NCI-H187 treated with DMSO at 0.1 percent for 48 hours (cell line): ENCODE measurements at places on chromosomes 3 and 15.

DNA sequence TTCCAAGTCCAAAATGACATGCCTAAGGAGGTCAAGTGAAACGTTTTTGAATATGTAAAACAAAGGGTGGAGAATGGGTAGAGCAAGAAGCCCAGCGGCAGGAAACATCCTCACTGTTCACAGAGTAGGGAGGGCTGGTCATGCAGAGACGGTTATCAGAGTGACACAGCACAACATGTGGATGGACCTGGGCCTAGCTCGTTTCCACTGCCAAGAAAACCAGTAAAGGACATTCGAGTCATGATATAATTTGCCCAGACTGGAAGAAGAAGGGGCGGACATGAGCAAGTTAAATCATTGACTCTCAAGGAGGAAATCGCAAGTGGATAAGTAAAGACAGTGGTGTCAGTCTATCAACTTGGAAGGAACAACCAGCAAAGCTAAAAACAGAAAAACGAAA is 89.3 kb downstream of the LRIG1 start:
- DNase-seq, result no peak

DNA sequence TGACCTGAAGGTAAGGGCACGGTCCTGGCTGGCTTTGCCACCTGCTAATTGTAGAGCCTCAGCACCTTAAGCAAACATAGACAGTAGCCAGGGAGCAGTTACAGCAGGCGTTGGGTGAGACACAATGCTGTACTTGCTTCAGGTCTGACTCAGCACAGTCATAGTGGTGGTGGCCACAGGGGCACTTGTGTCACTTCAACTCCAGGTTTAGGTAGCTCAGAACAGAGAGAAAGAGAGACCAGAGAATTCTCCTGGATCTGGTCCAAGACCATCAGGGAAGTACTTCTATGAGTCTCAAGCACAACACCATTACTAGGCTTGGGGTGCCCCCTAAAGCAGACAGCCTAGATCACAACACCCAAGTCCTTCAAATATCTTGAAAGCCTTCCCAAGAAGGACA is 204.4 kb downstream of the OTOL1 start:
- DNase-seq, result no peak

DNA sequence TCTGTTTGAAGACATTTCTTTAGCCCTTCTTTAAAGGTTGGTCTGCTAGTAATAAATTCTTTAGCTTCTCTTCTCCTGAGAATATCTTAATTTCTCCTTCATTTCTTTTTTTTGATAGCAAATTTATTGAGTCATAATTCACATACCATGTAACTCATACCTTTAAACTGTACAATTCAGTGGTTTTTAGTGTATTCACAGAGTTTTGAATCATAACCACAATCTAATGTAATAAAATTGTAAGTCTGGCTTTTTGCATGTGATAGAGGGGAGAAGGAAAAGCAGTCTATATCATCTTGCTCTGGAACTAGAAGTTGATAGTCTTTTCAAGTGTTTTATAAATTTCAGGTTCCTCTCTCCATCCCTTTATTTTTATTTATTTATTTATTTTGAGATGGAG is 81.3 kb downstream of the APBA2 start:
- DNase-seq, result no peak

- DNase-seq, result no peak
Measured at GRCh38 chr3:149528340-149528650, 53.8 kb downstream of the TM4SF4 start.

- no peak for DNase-seq
Measured at GRCh38 chr3:49427586-49427985, 1.5 kb downstream of the NICN1 start.

DNA sequence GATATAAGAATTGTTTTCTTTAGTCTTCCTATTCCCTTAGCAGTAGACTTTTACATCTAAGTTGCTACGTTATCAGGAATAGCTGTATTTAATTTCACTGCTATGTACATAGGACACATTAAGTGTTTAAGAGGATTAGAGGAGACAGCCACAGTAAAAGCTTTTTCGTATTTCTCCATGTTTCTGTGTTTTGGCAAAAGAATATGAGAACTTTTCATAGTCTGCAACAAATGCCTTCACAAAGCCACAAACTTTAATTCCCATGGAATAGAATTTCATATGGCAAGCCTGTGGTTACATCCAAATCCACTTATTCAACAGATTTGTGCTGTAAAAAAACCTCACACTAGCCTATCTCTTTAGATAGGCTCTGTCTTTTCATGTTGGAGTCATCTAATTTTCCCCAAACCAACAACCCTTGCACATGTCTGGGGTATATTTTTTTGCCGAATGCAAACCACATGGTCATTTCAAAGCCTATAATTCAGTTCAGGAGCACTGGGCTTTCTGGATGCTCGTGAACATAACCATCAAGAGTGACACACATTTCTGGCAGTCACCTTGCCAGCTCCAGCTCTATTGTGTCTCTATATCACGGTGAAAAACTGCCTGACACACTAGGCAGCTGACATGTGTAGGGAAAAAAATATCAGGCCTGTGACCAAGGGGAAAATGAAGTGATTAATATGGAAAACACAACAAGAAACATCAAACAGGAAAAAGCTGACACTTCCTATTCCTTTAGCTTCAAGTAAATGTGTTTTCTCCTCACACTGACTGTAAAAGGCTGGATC is 19.2 kb downstream of the PLD1 start:
- DNase-seq, result no peak

- peak; percentile 29 for DNase-seq
Measured at GRCh38 chr15:100670505-100671021, 68.2 kb downstream of the ASB7 start.

DNA sequence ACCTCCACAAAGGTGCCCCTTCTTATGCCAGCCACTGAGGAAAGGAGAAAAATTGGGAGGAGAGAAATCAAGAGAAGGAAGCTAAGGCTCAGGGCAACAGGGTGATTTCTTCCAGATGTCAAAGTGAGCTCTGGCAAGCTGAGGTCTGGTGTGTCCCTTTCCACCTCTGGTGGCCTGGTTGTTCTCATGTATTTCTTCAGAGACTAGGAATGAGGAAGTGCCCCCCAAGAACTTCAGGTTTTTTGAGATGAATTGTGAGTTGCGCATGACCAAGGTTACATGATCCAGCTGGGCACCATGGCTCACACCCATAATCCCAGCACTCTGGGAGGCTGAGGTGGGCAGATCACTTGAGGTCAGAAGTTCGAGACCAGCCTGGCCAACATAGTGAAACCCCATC is 5.6 kb downstream of the RAB6B start:
- DNase-seq, result no peak

DNA sequence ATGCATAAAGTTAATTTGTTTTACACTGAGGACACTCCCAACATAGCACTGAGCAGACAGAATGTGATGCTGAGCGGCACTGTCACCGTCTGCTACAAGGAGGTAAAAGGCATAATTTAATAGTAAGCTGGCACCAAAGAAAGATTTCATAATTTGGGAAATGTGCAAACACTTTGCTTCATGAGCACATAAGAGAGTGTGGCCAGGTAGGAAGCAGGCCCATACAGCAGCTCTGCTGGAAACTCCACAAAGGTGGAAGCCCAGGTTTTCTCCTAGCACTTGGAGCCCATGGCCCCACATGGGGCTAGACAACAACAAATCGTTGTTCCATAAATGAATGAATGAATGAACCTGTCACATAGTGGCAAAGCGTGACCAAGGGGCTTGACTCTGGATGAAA is 68.5 kb upstream of the CACNA2D3 start:
- DNase-seq, result no peak

GRCh38 chr3:56076746-56077145 is 391.5 kb downstream of the ERC2 start:
- no peak for DNase-seq

- DNase-seq, result no peak
Measured at GRCh38 chr3:188180114-188180513, 26.2 kb downstream of the LPP start.

DNA sequence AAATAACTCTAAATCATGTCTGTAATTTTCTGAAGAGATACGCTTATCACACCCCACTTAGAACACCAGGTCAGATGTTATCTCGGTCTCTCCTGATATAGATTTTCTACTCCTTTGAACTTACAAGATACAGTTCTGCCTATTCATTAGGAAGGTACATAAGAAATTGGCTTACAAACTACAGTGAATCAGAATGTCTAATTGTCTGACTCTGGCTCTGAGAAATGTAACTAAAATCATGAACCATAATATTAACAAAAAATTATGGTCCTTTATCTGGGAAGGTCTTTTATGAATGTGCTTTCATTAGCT is 235.2 kb downstream of the SUCLG2 start:
- DNase-seq, result no peak

DNA sequence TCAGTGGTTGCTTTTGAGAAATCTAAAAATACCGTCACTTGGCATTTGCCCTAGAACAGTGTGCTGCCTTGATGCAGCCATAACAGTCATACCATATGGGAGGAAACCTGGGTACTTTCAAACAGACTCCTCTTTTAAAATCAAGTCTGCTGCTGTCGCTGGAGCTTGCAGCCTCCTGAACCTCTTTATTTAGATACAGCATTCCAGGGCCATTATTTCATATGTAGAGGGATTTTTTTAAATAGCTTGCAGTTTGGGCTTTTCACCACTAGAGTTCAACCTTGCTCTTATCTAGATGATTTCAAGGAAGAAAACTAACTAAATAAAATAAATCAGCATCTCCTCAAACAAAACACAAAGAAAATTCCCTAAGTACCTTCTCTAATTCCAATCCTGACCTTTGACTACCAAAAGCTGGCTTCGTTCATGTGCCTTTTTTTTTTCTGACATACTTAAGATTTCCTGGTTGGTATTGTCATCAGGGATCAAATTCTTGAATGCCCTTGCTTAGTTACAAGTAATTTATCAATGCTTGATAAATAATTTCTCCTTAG is 111.6 kb downstream of the KBTBD8 start:
- no peak for DNase-seq

DNA sequence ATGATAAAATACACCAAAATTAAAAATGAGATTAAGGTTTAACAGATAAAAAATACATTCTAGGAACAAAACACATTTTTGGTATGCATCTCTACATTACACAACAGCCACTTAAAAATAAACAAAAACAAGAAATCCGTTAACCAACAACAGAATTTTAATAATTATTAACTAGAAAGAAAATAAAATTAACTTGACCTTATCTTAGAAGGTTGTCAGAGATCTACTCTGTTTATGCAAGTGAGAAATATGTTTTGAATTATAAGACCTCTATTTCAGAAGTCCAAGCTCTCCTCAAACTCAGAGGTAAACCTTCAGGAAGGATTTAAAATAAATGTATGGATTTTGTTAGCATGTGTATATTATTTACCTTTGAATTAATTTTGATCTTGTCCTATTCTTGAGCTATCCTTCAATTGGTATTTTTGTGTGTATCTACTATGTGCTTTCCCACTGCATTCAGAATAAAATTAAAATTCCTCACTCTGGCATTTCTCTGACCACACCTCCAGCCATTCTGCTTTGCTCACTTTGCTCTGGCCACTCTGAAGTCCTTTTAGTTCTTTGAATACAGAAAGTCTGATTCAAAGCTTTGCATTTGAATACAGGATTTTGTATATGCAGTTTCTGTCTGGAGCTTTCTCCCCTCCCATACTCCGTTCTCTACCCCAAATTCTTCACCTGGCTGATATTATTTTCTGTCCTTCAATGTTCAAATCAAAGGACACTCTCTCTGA is 352.0 kb downstream of the ZBTB20 start:
- DNase-seq, result no peak

GRCh38 chr3:9875448-9875847 is 4.6 kb downstream of the CIDEC start:
- no peak for DNase-seq

- no peak for DNase-seq
Measured at GRCh38 chr15:30788595-30788994, 115.1 kb upstream of the FAN1 start.

DNA sequence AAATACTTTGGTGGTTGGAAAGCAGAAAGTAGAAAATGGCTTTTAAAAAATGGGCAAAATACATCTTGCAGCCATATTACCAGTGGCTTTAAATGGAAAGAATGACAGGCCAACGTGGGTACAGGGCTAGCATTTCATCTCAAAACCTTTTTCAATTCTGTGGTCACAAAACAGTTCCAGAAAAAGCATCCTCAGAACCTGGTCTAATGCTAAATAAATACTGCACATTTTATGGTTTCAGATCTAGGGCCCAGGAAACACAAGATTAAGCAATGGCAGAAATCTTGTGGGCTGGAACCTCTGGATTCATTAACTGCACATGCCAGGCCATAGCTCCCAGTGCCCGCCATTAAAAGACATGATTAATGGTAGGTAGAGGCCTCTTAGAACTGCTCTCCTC is 470.2 kb upstream of the RASGRP1 start:
- no peak for DNase-seq

DNA sequence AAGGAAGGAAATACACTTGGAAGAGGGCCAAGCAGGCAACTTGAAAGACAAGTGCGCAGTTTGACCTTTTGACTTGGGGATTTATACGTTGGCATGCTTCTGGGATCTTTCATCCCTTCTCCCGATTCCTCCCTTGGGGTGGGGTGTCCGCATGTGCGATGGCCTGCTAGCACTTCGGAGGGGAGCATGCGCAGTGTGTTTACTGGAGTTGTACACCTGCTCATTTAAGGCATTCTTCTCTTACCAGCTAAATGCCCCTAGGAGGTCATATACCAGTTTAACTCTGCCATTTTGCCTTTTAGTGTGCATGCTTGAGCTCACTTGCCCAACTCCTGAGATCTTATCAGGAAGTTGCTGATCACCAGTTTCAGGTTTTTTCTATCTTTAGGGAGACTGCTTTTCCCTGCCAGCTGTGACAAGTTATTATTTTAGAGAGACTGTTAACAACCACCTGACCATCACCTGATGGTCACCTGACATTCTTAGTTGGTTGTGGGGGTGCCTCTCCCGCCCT is 63.5 kb downstream of the BFSP2 start:
- no peak for DNase-seq

GRCh38 chr15:88218557-88219221 is 37.9 kb downstream of the NTRK3 start:
- no peak for DNase-seq

DNA sequence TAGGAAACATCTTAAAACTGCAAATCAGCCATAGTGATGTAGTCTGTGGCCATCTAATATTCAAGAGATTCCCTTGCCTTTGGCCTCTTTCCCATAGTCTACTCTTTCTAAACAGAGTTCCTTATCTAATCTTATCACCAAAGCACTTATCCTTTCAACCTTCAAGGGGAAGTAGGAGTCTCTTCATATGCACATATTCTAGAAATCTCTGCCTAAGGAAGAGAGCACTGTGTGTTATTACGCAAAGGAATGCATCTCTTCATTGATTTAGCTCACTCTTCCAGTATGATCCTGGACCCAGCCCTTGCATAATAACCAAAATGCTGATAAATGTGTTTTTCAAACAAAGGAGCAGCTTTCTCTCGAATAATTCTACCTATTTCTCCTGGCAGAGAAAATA is 253.7 kb upstream of the TPRG1 start:
- no peak for DNase-seq

GRCh38 chr15:57418635-57419034 is 42.3 kb downstream of the CGNL1 start:
- DNase-seq, result no peak

DNA sequence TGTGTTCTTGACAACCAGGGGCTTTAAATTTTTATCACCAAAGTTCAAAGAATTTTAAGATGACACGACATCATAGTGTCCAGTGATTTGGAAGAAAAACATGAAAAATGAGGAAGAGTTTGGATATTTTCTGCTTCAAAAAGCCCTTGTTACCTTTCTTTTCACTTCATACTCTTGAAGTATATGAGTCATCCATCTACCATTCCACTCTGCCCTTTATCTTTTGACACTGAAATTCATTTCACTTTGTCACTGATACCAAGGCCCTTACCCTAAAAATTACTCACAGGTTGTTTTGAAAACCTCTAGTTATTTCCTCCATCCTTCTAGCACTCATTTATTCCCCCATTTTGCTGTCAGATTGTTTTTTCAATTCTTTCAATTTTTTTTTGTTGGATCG is 42.7 kb downstream of the OR5H15 start:
- DNase-seq, result no peak
